CD14-positive monocyte (primary cell): ENCODE measurements at places on chromosomes 6 and 20. TPM values are rescaled to one million over a fixed set of nuclear protein-coding genes. Genes with fewer than 3 reads are reported as not detected.

DNA sequence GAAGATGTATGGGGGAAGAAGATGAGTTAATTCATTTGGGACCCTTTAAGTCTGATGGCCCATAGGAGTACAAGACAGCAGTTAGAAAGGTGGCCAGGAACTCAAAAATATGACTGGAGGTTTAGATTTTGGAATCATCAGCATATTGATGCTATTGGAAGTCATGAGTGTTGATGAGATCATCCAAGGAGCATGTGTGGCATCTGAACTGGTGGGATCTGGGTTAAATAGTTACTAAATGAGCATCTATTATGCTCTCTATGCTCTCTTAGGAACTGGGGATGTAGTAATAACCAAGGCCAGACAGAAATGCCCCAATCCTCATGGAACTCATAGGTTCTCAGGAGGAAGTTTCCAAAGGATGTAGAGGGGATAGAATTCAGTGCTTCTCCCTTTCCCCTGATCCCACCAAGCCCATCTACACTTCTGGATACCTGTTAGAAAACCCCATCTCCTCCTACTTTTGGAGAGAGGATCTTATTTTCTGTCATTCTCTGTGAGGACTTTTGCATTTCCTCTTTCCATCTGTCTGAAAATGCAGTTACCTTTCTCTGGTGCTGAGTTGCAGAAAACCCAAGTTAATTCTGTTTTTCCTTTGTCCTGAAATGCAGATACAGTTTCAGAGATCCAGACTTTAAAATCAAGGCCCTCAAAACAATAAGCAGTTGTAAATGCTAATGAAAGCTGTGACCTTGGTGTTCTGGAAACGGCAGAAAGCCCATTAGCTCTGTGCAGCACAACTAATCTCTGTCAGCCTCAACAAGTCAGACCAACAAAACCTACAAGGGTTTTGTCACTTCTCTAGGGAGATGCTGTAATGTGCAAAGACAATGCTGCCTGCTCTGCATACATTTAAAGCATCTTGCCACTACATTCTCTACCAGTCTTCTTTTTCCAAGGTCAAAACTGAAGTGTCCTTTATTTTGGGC is 65.8 kb downstream of the TBC1D7 start:
- H3K27me3 ChIP-seq, result no peaks in the 10 kb centered on the region
- H3K36me3 ChIP-seq, result no peaks in the 10 kb centered on the region
- H3K4me1 ChIP-seq, result peaks cover 53% of the 10 kb centered on the region

DNA sequence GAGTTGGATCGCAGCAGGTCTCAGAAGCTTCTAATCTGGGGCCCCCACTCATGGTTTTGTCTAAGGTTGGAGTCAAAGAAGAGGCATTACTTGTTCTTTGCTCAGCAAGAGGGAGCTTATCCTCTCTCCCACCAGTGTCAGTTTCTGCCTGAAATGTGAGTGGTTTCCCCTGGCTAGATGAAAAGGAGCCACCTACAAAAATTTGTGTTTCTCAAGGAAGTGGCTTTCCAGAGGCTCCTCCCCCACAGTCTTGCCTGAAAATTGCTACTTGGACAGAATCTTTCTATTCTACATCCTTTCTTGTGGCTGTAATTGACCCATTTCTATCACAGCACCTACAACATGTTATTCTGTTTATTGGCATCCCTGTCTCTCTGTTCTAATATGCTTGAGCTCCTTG is 37.9 kb downstream of the SCML4 start:
- no peak for DNase-seq
- no peaks in the 10 kb centered on the region for H3K36me3 ChIP-seq
- no peak overlapping the region for H3K27ac ChIP-seq
- no peak overlapping the region for H3K4me3 ChIP-seq
- no peaks in the 10 kb centered on the region for H3K4me1 ChIP-seq

DNA sequence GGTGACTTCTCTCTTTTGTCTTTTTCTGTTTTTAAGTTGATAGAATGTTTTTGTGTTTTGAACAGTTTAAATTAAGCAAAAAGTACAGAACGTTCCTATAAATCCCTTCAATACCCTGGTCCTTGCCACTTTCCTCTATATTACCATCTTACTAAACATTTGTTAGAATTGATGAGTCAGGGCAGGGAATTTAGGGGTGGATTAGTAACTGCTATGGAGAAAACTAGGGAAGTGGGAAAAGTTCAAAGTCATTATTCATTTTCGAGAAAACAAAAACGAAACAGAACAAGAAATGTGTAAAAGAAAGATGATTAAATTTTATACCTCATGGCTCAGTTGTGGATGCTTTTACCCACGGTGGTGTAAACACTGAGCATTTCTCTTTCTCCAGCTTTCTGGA is 240.4 kb upstream of the SULF2 start:
- no peaks in the 10 kb centered on the region for H3K4me1 ChIP-seq
- no peaks in the 10 kb centered on the region for H3K36me3 ChIP-seq
- no peak overlapping the region for H3K4me3 ChIP-seq
- DNase-seq, result no peak
- no peak overlapping the region for H3K27ac ChIP-seq

DNA sequence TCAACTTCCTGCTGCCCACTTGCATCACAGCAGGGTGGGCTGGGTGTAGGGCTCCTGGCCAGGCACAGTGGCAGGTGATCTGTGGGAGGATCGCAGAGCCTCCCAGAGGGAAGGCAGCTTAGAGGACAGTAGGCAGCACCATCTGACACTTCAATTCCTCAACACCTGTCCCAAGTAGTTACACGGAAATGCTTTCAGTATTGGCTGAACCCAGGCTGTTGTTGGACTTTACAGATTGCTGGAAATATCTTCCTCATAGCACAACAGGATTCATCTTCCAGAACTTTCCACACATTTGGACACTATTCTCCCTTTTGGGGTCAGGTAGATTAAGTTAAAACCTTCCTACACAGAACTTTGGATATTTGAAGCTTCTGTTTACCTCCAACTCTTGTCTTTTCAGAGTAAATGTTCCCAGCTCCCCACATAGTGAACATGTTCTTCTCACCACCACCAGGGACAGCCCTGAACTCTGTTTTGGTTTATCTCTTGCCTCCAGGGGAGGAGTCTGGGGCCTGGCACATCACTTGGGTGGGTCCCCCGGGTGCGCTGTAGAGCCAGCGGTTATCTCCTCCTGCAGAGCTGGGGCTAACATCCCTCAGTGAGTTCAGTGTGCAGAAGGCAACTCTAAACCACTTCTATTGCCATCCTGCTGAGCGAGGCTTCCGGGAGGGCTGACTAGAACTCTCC is 3.5 kb upstream of the SLC22A2 start:
- no peaks in the 10 kb centered on the region for H3K36me3 ChIP-seq
- H3K4me3 ChIP-seq, result no peak overlapping the region
- no peak for DNase-seq
- H3K27ac ChIP-seq, result no peak overlapping the region

GRCh38 chr20:17629678-17630089 is 52.4 kb downstream of the RRBP1 start:
- peaks cover 2% of the 10 kb centered on the region for H3K4me1 ChIP-seq
- no peak overlapping the region for H3K27ac ChIP-seq
- no peak overlapping the region for H3K4me3 ChIP-seq
- peaks cover 96% of the 10 kb centered on the region for H3K36me3 ChIP-seq

DNA sequence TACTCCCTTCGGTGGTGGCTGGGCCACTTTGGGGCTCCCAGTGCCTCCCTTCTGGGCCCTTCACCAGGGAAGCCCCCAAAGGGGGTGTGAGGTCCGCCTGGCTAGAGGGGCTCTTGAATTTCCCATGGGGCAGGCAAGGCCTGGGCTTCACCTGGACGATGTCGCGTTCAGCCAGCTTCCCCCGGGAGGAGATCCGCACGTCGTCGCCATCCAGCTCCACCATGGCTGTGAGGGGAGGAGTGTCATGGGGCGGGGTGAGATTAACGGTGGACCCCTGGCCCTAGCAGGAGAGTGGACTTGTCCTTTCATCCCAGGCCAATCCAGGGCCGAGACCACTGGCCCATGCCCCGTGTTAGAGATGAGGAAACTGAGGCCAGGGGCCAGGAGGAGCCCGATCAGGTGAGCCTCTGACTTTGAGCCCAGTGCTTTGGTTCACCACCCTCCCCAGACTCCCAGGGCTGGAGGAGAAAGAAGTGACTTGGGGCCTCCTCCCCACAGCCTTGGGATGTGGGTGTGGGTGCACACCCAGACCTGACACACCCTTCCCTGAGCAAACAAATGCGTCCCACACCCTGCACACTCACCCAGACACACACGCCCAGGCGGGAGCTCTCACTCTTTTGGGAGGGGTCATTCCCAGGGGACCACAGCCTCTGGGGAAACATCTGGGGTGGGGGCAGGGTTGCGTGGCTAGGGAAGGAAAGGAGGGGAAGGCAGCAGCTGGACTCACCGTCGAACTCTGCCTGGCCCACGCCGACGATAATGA is 46.1 kb downstream of the RAB44 start:
- no peak overlapping the region for H3K27ac ChIP-seq
- no peaks in the 10 kb centered on the region for H3K36me3 ChIP-seq
- DNase-seq, result no peak
- no peak overlapping the region for H3K4me3 ChIP-seq

Gene RSPO3
- polyA plus RNA-seq, result not detected in 2 replicates

DNA sequence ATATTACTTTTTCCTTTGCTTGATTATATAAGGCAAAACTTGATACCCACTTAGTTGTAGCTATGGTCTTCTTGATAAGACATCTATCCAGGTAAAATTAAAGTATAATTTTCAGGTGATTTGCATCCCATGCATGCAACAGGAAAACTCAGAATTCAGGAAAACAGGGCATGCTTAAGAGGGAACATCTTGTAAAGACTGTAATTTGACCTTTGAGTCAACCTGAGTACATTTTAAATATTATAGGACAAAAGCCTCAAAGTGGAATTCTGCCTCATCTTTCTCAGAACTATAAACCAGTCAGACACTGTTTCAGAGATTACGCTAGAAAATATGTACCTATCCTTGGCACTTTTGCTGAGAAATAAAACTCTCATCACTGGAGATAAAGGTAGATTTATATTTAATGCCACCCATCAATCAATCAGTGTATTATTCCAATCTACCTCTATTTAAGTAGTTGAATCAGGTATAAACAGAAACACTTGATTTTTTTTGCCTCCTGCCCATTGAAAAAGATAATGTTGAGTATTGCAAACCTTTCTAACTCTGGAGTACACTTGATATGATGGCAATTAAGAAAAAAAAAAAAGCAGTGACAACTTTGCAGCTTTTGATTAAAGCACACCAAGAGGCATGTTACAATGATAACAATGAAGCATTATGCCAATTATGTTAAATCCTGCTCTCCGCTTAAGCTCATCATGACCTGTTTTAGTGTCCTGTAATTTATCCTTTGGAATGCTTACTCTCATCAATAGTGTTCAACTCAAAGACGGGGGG is 2.8 kb downstream of the CITED2 start:
- no peaks in the 10 kb centered on the region for H3K27me3 ChIP-seq
- H3K4me3 ChIP-seq, result peak overlapping the region; percentile 74
- H3K4me1 ChIP-seq, result peaks cover 37% of the 10 kb centered on the region
- H3K36me3 ChIP-seq, result peaks cover 4% of the 10 kb centered on the region

Gene NRSN1
- polyA plus RNA-seq, result not detected in 2 replicates

DNA sequence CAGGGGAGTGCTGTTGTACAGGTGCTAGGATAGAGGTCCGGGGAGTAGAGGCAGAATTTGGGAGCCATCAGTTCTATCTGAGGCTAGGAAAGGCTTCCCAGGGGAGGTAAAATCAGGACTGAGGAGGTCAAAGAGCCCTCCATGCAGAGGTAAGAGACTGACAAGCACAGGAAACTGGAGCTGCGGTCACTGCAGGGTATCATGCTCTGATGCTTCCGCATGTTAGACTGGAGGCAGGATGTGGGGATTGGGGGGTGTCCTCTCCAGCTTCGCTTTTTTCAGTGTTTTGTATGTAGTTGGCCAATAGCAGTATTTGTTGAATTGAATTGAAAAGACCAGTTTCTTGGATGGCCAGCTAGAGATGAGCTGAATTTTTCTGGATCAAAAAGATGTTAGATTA is 87.8 kb downstream of the SLC22A3 start:
- no peak overlapping the region for H3K27ac ChIP-seq
- peaks cover 12% of the 10 kb centered on the region for H3K27me3 ChIP-seq
- no peaks in the 10 kb centered on the region for H3K36me3 ChIP-seq
- no peak for DNase-seq
- no peak overlapping the region for H3K4me3 ChIP-seq

Gene CCN2
- polyA plus RNA-seq, result not detected

GRCh38 chr6:17703256-17703694 is 3.5 kb downstream of the NUP153 start:
- peak overlapping the region; percentile 58 for H3K4me3 ChIP-seq
- DNase-seq, result peak; percentile 82
- peak overlapping the region; percentile 52 for H3K27ac ChIP-seq
- peaks cover 63% of the 10 kb centered on the region for H3K4me1 ChIP-seq
- no peaks in the 10 kb centered on the region for H3K27me3 ChIP-seq

Gene LINC00237
- polyA plus RNA-seq, result 0.31 TPM

Gene PRDM1
- 3.6 and 14.9 TPM in 2 replicates for polyA plus RNA-seq

Gene SLC22A2
- not detected for polyA plus RNA-seq
